ENCODE measurements at places on chromosomes 2 and 18.

DNA sequence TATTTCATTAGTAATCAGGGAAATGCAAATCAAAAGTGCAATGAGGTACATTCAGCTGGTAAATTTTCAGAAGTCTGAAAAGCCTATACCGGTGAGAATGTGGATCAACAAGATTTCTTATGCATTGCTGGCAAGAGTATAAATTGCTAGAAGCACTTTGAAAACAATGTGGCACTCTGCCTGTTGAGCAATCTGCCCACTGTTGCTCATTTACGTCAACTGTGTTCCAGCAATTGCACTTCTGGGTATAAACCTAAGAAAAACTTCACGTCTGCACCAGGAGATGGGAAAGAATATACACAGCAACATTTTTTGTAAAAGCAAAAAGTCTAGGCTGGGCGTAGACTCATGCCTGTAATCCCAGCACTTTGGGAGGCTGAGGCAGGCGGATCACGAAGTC lies 40.8 kb downstream of the MTERF4 start:
- DNase-seq, result peak; percentile 18

DNA sequence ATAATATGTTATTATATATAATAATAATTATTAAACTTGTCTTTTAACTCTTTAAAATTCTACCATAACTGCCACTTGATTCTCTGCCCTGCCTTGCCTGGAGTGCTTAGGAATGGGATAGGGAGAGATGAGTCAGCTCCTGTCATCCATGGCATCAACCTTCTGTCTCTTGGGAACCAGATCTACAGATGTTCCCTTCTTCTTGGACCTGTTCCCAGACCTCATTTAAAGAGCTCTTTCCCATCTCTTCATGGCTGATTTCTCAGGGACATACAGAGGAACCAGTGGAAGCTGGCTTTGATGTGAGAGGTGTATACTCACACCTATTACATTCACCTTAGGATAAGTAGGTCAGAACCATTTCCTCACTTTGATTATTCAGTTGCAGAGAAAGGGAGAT lies 155.3 kb upstream of the MYO3B start:
- DNase-seq, result peak; percentile 35

GRCh38 chr2:118190474-118190873 lies 102.2 kb downstream of the INSIG2 start:
- DNase-seq, result no peak

DNA sequence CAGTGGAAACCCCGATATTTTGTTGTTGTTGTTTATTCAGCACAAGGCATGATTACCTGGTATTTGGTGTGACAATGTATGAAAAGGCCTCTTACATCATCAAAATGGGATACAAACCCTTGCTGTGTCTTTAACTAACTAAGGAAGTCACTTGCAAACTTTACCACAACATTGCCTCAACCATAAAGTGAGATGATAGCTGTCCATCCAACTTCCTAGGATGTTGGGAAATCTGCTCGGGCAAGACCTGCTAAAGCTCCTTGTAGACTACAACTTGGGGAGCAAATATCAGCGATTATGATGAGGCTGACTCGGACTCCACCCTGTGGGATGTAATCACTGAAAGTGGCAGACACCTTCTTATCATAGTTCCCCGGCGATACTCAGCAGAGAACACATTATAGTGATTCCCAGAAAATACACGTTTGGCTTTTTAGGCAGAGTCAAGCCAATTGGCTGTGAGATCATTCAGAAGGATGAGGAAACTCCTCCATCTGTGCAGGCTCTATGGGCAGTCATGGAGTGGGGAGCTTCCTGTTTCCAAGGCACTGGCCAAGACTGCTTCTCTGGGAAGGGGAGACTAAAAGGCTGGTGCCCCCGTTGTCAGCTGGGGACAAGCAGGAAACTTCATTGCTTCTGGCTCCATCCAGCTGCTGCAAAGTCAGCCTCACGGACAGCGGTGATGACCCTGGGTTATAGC lies 289.0 kb downstream of the RNF144A start:
- no peak for DNase-seq

DNA sequence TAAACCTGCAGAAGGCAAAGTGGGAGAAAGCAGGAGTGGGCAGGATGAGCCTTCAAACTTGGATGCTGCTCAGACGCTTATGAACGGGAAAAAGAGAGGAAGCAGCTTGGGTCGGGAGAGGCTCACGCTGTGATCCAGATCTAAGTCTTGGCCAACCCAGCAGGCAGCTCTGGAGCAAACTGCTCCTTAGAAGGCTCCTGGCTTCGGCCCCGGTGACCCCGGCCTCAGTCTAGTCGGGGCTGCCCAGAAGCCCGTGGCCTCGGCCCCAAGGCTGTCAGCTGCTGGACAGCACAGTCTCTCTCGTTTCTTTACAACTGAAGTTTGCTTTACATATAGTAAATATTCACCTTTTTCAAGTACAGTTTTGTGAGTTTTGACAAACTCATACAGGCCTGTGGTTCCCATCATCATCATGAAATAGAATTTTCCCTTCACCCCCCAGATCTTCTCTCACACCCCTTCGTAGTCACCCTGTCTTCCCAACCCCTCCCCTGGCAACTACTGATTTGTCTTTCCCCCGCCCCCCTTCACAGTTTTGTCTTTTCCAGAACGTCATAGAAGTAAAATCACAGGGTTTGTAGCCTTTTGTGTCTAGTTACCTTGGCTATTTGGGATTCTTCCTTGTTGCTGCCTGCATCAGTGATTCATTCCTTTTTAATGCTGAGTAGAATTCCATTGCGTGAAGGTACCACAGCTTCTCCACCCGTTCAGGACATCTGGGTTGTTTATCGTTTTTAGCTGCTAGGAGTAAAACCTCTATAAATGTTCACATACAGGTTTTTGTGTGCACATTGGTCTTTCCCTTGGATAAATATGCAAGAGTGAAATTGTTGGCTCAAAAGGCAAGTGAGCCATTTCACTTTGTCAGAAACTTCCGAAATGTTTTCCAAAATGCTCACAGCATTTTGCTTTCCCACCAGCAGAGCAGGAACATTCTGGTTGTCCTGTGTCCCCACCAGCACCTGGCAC lies 35.1 kb downstream of the MYO7B start:
- DNase-seq, result no peak

DNA sequence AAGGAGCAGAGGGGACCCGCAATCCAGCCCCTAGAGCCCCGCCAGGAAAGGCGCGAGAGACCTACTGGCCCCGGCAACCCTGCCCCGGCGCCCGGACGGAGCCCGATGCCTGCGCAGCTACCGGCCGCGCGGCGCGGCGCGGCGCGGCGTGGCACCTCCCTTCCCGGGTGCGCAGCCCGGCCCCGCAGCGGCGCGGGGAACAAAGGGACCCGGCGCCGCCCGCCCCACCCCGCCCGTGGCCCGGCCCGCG lies 307 bp downstream of the CDH2 start:
- DNase-seq, result no peak

DNA sequence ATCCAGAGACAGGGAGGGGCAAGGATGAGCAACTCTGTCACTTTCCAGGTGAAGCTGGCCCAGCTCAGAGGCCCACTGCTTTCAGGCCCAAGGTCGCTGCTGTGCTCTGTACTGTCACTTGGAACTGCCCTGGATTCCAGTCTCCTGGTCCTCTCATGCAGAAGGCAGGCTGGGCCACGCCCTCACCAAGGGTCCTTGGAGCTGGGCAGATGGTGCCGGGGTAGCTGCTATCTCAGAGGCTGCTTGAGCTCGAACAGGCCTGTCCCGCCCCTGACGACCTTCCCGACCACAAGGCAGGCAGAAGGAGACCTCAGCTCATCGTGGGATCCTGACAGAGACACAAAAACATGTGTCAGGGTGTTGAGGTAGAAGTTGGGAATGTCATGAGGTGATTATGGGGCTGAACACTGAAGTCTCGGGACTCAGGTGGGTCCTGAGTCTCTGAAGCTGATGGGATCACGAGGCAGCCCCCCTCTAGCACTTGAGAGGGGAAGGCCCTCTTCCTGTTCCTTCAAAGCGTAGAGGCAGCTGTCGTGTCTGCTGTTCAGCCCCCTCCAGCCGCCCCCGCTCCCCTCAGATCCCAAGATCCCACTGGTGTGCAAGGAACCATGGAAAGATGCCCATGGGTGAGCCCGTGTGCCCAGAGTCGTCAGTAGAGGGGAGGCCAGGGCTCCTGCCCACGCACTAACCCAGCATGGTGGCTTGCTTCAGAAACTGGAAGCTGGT lies 78.3 kb downstream of the POLR1A start:
- no peak for DNase-seq

DNA sequence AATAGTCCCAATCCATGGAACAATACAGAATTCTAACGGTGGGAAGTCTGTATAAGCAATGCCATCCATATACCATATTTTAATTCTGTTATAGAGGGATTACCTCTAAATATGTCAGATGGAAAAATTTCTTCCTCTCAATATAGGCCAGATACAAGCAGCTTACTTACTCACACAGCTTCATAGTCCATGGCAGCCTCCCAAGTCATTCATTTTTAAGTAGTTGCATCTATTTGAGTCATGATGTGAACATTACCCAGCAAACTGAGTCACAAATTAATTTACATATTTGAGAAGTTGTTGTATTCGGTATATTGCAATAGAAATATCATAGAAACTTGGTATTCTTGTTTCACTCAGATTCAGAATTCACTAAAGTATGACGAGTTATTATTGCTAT lies 20.3 kb downstream of the TBR1 start:
- DNase-seq, result peak; percentile 43

- peak; percentile 19 for DNase-seq
Observed at GRCh38 chr2:33810046-33810835, 211.1 kb upstream of the FAM98A start.

GRCh38 chr2:182321096-182321495 lies 105.7 kb downstream of the PDE1A start:
- no peak for DNase-seq

DNA sequence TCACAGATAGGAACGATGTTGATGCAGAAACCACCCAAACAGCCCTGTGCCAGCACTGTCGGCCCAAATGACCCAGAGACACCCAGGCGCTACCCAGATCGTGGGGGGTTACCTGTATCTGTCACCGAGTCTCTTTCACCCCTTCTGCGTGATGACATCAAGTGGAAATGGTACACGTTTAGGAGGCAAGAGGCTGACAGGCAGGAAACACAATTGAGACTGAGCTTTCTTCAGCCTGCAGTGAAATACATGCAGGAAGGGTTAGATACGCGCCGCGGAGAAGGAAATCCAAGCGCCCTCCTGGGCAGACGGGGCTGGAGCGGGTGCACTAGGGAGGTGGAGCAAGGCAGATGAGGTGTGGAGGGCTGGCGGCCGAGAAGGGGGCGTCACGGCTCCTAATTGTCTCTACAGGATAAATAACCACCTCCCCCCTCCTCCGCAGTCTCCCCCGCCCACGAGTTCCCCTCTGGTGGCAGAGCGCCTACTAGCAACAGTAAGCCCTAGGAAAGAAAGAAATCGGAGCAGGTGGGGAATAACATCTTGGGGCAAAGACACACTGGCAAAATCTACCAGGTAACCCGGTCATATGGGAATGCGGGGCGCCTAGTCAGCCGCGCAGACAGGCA lies at the start of gene RNF152:
Gene RNF152 (minus strand): TSS at position 325 of the 626 bp plus-strand sequence. CDS start 76,544 bp downstream, outside the sequence.
- DNase-seq, result peak; percentile 23

DNA sequence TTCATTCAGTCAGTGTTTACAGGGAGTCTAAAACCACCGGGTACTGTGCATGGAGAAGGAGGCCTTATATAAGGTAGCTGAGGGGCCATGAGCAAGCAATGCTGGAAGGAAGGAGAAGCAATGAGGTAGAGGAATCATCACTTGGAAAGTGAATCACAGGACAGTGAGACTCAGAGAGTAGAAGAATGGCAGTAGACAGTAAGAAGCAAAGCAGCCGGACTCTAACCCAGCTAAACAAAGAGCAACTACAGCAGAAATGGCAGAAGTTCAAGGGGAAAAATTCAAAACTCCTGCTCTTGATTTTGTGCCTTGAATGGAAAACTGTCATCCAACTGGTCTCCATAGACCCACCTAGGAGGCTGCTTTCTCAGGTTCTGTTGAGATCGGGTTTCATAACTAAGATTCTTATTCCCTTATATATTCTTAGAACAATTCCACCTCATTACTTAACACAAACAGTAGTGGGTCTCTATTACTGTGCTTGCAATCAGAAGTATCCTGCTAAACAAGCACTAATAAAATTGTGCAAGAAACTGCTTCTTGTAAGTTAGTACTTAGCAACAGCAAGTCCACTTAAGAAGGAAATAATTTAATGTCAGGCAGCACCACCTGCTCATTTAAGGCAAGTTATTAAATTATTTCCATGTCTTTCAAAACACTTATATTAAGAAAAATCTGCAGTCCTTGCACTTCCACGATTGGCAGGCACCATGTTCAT lies 68.0 kb downstream of the RBMS1 start:
- DNase-seq, result no peak

GRCh38 chr2:178756843-178757242 lies 50.4 kb downstream of the TTN start:
- peak; percentile 8 for DNase-seq
